ENCODE measurements at places on chromosomes 1 and 21. TPM values are rescaled to one million over a fixed set of nuclear protein-coding genes. Genes with fewer than 3 reads are reported as not detected.

BSND gene
- total RNA-seq, result not detected

NR5A2 gene
- total RNA-seq, result not detected

ITLN1 gene
- total RNA-seq, result not detected

CCDC185 gene
- not detected for total RNA-seq

RAB13 gene
- 7.5 TPM for total RNA-seq

AMY2A gene
- not detected for total RNA-seq

CNIH3 gene
- total RNA-seq, result 2.2 TPM

GJA4 gene
- not detected for total RNA-seq

GRHL3 gene
- total RNA-seq, result not detected

FAM43B gene
- total RNA-seq, result not detected

Measured in activated naive CD8-positive, alpha-beta T cell treated with anti-CD3 and anti-CD28 coated beads, Interleukin-2, amount 10 ng/mL, durations not matched to agents 7 days and 5 days (primary cell).